Activated naive CD4-positive, alpha-beta T cell treated with anti-CD3 and anti-CD28 coated beads for 36 hours (primary cell): ENCODE measurements at places on chromosomes 16 and 17. TPM values are rescaled to one million over a fixed set of nuclear protein-coding genes. Genes with fewer than 3 reads are reported as not detected.

Gene ORMDL3
- 51.8 TPM for total RNA-seq

Gene EME1
- 69.8 TPM for total RNA-seq

Gene SLFN14
- total RNA-seq, result not detected

Gene C17orf75
- total RNA-seq, result 26.6 TPM

Gene MYL11
- 0.67 TPM for total RNA-seq

Gene TP53TG3B
- total RNA-seq, result not detected

Gene DPEP2
- 3.8 TPM for total RNA-seq

Gene KRTAP2-2
- not detected for total RNA-seq

Gene GINS2
- 60.7 TPM for total RNA-seq

Gene ZNF778
- 3.6 TPM for total RNA-seq

DNA sequence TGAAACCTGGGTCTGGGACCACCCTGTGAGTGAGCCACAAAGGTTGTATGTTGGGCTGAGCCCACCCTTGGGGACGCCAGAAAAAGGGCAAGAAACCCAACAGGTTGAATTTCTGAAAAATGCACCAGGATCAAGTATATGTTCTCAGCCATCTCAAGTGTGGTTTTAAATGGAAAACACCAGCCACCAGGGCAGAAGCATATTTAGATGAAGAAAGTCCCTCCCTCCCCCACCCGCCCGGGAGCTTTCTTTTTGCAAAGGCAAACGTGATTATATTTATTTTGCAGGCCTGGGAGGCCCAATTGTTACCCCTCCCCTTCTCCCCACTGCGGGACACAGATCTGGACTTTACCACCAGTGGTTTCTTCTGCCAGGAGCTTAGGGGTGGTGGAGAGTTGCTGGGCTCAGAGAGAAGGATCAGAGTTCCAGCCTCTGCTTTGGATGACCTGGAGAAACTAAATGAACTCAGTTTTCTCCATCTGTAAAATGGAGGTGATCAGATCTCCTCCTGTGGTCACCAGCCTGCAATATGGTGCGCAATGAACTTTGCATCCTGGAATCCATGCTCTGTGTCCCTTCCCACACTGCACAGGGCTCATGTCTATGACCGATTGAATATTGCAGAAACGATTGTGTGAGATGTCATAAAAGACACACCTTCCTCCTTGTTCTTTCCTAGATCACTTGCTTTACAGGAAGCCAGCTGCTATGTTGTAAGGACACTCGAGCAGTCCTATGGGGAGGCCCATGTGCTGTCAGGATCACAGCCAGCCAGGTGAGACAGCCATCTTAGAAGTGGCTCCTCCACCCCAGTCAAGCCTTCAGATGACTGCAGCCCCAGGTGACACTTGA is 21.0 kb upstream of the NGFR start:
- DNase-seq, result no peak

GRCh38 chr17:6233339-6233738 is 163.2 kb downstream of the WSCD1 start:
- no peak for DNase-seq

DNA sequence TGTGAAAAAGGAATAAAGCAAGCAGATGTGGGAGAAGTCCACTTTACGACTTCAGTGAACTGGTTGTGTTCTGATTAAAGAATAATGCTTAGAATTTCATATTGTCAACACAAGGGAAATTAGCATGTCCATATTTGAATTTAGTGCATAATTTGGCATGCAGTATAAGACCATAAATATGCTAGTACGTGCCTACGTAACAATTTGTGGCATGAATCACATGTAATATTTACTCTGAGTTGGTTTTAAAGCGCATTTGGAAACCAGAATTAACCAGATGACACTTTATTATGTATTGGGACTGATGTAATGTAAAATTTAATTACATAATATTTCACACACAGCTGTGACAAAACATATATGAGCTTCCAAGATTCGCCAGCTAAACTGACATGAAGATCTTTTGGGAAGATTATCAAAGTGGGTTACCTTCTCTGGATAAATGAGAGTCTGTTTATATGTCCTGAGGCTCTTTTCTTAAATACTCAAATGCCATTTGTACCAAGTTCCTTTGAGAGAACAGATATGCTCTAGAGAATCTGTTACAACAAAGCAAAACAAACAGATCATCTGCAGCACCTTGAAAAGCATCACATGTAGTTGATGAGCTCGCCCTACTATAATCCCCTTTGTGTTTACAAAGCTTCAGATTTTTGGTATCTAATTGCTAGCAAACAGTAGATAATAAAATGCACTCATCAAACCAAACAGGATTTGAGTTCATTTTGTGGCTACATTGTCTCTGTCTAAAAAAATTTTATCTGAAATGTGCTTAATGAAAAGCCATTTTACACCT is 1468.6 kb downstream of the CDH11 start:
- DNase-seq, result no peak

- no peak for DNase-seq
Observed at GRCh38 chr16:67137605-67138004, 13.2 kb downstream of the B3GNT9 start.

- peak; percentile 68 for DNase-seq
Observed at GRCh38 chr17:45224671-45225050, 3.0 kb downstream of the FMNL1 start.

GRCh38 chr17:78999947-79000395 is 9.6 kb downstream of the CANT1 start:
- DNase-seq, result no peak

DNA sequence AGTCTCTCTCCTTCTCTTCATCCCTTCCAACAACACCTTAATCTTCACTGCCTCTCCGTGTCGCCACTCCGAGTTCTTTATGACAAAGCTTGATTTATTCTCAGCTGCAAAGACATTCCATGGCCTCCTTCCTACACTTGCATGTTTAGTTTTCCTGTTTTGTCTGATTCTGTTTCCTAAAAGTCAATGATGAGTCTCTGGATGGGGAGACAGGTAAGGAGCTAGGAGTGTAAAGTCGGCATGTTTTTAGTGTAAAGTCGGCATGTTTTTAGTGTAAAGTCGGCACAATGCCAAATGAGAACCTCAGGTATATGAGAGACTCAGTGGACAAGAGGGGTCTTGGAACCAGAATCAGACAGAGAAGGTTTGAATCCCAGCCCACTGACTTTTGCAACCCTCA is 362.3 kb upstream of the EEF2KMT start:
- no peak for DNase-seq

GRCh38 chr16:69316595-69317034 is 5.5 kb downstream of the VPS4A start:
- DNase-seq, result no peak

- DNase-seq, result no peak
Observed at GRCh38 chr17:63505341-63505740, 17.8 kb upstream of the KCNH6 start.

DNA sequence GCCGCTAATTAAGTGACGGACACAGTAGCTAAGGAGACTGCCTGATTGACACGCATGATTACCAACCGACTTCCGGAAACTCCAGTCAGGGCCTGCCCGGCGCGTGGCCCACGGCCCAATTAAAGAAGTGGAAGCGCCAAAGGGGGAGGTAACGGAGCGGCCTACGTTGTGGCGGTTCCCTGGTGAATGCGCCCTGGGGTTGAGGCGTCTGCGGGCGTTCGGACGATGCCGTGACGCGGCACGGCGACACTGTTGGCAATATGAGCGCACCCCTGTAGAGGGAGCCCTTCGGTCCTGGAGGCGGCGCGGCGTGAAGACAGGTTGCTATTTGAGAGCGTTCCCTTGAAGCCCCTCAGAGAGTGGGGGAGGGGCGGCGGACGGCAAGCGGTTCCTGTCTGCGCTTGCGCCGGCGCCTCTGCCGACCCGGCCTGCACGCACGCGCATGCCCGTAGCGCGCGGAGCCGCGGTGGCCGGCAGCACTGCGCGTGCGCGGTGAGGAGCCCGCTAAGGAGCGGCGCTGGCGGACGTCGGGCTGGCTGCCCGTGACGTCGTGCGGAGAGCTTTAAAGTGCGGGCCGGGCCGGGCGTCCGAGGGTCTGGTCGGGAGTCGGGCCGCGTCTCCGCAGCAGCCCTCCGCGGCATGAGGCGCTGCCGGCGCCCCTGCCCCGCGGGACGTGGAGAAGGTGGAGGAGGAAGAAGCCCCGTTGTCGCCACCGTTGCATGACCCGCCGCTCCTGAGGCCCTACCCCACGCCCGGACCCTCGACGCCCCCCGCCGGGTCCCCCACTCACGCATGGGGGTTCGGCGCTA is at the start of gene ALKBH5:
Gene ALKBH5, plus strand, starts transcription at position 495 of the 809 bp plus-strand sequence. CDS start 416 bp downstream, outside the sequence.
- peak; percentile 98 for DNase-seq

DNA sequence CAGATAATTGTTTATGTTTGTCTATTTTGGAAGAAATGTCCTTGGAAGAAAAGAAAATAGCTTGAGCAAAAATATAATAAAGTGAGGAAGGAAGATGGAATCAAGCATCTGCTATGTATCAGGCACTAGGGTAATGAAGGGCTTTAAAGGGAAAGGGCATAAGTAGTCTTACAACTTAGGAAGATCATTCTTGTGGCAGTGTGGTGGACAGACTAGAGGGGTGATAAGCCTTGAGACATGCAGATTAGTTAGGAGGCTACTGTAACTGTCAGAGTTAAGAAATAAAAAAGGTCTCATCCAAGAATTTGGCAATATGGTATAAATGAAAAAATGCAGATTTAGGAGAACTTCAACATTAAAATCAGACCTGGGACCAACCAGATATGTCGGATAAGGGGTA is 14.9 kb downstream of the FAM222B start:
- no peak for DNase-seq

DNA sequence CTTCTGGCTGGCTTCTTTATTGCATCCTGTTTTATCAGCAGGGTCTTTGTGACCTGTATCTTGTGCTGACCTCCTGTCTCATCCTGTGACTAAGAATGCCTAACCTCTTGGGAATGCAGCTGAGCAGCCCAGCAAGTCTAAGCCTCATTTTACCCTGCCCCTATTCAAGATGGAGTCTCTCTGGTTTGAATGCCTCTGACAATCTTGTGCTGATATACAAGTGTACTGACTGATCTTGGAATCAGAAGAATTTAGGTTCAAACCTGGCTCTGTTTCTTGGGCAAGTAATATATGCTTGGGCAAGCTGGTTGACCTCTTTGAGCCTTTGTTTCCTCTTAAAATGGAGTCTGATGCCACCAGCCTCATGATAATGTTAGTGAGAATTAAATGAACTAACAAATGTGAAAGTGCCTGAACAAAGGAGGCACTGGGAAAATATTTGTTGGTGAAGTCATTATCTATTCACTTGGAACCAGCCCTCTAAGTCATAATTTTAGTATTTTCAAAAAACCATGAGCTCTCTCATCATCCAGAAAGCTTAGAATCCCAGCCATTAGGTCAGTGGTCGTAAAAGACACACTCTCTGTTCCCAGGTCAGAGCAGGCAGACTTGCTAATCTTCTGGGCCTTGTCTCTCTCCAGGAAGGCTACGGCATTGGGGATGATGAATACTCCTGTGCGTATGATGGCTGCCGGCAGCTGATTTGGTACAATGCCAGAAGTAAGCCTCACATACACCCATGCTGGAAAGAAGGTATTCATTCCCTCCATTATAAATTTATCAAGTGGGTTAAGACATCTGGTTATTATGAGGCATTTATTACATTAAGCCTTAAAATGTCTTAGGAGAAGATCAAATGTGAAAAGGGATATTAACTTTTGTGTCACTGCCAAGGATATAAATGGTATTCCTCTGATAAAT is 18.1 kb upstream of the ARL2BP start:
- no peak for DNase-seq

DNA sequence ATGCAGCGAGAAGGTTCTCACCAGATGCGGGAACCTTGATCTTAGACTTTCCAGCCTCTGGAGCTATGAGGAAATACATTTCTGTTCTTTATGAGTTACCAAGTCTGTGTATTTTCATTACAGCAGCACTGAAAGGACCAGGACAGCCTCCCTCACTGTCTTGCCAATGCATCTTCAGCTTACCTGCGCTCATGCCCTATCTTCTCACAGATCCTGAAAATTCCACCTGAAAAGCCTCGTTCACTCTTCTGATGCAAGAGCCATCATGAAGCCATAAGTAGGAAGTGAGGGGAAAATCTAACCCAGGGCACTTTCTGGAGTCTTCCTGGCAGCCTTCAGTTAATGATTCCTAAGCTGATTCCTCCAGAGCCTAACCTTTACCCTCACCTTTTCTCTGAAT is 194.0 kb downstream of the SALL1 start:
- DNase-seq, result no peak

DNA sequence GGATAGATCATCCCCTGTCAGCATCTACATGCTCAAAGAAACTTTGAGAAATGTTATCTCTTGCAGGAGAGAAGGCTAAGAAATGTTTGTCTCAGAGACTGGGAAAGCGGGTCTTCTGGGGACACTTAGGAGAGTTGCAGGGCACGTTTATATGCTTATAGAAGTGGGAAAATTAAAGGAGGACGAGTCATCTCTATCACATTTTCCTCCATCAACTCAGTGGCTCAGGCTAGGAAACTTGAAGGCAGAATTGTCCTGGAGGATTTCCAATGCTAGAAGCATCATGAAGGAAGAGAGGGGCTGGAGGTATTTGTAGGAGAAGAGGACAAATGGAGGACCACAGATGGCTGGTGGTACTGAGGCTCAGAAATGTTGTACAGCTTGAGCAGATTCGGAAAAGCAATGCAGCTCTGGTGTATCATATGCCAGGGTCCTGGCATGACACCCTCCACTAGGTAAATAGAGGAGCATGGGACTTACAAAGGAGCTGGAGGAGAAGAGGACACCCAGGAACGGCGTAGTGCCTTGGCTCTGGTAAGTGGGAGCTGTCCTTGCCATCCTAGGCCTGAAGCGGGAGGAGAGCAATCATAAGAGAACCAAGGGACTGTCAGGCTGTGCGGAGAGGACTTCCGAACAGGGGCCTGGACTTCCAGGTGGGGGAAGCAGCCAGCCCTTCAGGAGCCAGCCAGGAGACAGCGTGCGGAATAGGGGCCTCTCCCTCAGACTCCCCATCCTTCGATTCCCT is 4.5 kb upstream of the HS3ST3B1 start:
- no peak for DNase-seq

DNA sequence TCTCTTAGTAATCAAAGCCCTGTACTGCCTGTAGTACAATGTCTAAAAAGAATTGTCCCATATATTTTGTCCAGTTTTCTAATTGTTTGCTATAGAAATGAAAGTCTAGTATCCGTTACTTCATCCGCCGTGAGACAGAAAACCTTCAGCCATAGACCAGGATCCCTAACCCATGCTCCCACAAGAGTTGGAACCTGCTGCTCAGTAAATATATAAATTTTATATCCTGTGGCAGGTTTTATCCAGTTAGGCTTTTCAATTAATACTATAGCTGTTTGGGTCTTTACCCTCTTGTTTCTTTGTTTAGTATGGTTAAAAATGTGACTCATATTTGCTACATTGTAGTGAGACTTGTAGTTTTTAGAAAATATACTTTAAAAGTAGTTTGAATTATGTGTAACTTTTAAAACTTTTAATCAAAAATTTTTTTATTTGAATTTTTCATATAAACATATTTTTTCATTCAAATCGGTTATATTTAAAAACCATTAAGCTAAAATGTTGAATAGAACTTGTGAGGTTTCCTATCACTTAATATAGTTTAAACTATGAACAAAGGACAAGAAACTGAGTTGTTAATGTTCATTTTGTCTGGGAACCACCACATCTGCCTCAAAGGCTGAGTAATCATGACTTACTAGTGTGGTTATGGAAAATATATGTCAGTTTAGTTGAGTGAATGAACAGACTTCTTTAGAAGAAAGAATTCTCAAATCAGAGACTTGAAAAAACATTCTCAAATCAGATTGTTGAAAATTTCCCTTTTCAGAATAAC is 54.8 kb downstream of the VMP1 start:
- peak; percentile 51 for DNase-seq

- DNase-seq, result no peak
Observed at GRCh38 chr17:82386255-82386831, 14.8 kb downstream of the UTS2R start.

GRCh38 chr16:67910158-67910557 is 17.1 kb downstream of the PSKH1 start:
- peak; percentile 83 for DNase-seq

- no peak for DNase-seq
Observed at GRCh38 chr16:79726902-79727301, 126.4 kb upstream of the MAF start.

- no peak for DNase-seq
Observed at GRCh38 chr16:86578611-86579267, 390 bp downstream of the FOXL1 start.
